ENCODE measurements at places on chromosomes 11 and 22. TPM values are rescaled to one million over a fixed set of nuclear protein-coding genes. Genes with fewer than 3 reads are reported as not detected.

GRCh38 chr11:107331728-107332127, 125.9 kb downstream of the CWF19L2 start:
- no peak for DNase-seq

The MLC1 gene
- not detected for total RNA-seq

DNA sequence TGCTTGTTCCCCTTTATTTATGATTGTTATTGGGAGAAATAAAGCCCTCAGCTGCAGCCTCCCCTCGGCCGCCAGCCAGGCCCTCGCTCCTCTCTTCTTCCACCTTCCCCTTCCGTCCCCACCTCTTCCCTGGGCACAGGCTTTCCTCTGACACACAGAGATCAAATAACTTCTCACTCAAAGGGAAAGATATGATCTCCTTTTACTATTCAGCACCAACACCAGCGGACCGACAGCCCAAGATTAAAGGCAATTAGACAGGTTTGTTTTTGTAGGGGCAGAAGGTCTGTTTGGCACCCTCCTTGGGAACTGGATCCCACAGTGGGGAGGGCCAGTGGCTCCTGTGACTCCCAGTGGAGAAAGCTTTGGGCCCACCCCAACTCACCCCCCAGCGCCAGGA, 23.0 kb downstream of the NECTIN1 start:
- no peak for DNase-seq

DNA sequence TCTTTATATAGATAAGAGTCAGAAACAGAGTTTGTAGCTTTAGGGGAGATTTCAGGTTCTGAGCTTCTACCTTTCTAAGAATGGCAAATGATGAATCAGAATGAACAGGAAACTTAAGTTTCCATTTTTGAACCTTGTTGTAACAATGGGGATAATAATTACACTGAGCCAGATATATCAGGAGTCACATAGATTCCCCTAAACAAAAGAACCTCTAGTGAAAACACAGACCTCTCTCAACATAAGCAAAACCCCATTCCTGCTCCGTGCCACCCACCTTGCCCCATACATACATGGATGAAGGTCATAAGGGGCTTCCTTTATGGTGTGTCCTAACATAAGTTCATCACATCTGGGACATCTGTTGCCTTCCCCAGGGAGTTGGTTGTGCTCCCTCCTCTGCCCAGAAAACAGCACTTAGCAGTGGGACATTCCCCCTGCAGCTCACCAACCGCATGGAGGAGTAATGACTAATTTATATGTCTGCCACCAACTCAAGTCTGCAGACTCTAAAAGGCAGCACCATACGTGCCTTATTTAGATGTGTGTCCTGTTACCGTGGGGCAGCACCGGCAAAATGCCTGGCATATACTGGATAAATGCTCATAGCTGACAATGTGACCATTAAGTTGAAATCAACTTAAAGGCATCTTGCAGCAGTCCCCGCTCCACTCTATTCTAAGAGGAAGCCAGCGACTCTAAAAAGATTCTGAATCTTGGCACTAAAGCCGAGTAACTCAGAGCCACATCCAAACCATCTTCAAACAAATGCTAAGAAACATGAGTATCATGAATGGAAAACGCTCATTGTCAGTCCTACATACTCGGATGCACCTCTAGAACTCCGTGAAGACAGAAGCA, 8.0 kb downstream of the JAML start:
- DNase-seq = no peak

The SHISAL1 gene
- total RNA-seq = 9.8 TPM

- no peak for DNase-seq
Observed at GRCh38 chr22:30640839-30641430, 5.4 kb downstream of the SLC35E4 start.

GRCh38 chr11:1051356-1052132, 15.0 kb upstream of the MUC6 start:
- no peak for DNase-seq

The HPX gene
- total RNA-seq = not detected

The TUB gene
- total RNA-seq = 5.7 TPM

The UPB1 gene
- total RNA-seq = not detected

The KLHL22 gene
- total RNA-seq = 4.4 TPM

GRCh38 chr22:40480996-40481395, 110.6 kb downstream of the SGSM3 start:
- no peak for DNase-seq

GRCh38 chr22:37805810-37806277, 1.9 kb upstream of the GCAT start:
- no peak for DNase-seq

The CWF19L2 gene
- total RNA-seq = 6.9 TPM

DNA sequence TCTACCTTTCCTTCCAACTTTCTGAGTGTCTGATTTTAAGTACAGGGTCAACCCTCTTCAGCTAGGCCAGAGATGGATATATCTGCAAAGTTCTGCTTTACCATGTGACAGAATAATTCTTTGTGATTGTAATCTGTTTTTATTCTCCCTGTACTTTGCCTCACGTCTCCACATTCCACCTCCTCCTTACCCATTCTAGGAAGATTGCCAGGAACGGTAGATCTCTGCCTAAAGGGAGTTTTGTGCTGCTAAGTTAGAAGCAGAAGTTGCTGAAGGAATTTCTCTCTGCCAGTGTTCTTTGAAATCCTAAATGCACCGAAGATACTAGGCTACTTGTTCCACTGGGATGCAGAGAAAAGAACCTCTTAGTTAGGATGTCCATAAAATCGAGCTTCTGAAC, 20.7 kb upstream of the FAM181B start:
- DNase-seq = no peak

- DNase-seq = no peak
Observed at GRCh38 chr11:64613648-64614047, 22.6 kb downstream of the SLC22A12 start.

GRCh38 chr11:58576887-58577471, 1.3 kb upstream of the LPXN start:
- no peak for DNase-seq

DNA sequence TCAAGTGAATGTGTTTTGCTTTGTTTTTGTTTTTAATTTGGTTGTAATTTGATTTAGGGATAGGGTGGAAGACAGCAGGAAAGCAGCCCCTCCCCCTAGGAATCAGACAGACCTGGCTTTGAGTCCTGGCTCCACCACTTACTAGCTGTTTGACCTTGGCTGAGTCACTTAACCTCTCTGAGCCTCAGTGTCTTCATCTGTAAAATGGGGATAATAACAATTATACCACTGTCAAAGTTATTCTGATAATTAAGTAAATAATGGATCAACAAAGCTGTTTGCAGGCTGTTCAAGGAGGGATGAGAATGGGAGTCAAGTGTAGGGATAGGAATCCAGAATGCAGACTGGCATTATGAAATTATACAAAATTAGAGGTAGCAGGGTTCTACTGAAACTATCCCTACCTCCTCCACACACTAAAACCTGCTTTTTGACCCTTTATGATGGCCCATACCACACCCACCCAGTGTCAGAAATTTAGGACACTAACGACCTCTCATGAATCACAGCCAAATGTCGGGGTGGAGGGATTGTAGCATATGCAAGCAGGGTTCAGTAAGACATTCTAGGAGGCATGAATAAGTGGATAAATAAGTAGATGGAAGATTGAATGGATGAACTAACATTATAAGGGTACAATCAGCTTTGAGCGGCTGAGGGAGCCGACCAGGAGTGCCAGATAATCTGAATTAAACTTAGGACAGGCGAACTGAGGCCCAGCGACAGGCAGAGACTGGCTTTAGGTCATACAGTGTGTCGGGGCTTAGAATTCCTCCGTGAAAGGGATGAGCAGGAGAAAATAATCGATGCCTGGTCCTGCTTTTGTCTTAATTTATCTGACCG, 974 bp downstream of the ANAPC15 start:
- DNase-seq = no peak

DNA sequence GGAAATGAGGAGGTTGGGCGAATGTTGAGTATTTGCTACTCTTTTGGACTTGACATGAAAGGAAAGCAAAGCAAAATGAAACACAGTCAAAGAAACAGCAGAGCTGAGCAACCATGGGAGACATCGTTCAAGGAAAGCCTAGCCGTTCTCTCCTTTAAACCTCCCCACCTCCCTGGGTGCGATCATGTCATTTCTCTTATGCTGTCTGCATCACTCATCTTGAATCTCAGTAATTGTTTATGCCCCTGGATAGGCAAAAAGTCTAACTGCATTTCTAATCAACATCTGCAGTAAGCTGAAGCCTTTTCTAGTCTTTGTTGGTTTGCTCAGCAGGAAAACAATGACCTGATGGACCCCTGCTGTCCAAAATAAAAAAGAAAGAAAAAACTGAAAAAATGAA, 107.0 kb downstream of the MSANTD4 start:
- DNase-seq = no peak

The PLAAT5 gene
- total RNA-seq = not detected

The GAS2L1 gene
- 11.4 TPM for total RNA-seq

DNA sequence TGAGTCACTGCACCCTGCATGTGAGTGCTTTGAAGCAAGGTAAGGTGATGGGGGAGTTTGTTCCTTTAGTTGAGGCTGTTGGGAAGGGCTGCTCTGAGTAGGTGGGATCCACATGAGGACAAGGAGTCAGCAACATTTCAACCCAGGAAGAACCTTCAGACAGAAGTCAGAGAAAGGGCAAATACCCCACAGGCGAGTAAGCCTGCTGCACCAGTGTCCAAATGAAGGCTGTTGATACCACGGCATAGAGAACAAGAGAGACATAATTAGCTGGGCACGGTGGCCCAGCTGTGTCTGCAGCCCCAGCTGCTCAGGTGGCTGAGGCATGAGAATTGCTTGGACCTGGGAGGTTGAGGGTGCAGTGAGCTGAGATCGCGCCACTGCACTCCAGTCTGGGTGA, 54.3 kb upstream of the CLMP start:
- DNase-seq = no peak

The RRM1 gene
- 73.9 TPM for total RNA-seq

The PGM2L1 gene
- total RNA-seq = 2.1 TPM

DNA sequence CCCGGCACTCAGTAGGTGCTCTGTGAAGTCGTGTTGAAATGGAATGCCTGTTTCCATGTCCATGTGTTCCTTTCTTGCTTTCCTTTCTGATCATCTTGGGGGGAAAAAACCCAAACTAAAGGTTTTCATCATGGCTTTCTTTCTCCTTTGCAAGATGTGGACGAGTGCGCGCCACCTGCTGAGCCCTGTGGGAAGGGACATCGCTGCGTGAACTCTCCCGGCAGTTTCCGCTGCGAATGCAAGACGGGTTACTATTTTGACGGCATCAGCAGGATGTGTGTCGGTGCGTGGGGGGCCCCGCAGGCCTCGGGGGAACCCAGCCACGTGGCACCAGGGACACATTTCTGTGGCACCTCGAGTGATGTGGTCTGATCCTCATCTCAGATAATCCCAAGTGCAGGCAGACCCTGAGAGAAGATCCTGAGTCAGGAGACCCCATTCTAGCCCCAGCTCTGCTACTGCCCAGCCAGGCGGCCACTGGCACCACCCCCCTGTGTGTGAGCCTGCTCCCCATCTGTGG, 39.4 kb downstream of the FBLN1 start:
- DNase-seq = no peak

DNA sequence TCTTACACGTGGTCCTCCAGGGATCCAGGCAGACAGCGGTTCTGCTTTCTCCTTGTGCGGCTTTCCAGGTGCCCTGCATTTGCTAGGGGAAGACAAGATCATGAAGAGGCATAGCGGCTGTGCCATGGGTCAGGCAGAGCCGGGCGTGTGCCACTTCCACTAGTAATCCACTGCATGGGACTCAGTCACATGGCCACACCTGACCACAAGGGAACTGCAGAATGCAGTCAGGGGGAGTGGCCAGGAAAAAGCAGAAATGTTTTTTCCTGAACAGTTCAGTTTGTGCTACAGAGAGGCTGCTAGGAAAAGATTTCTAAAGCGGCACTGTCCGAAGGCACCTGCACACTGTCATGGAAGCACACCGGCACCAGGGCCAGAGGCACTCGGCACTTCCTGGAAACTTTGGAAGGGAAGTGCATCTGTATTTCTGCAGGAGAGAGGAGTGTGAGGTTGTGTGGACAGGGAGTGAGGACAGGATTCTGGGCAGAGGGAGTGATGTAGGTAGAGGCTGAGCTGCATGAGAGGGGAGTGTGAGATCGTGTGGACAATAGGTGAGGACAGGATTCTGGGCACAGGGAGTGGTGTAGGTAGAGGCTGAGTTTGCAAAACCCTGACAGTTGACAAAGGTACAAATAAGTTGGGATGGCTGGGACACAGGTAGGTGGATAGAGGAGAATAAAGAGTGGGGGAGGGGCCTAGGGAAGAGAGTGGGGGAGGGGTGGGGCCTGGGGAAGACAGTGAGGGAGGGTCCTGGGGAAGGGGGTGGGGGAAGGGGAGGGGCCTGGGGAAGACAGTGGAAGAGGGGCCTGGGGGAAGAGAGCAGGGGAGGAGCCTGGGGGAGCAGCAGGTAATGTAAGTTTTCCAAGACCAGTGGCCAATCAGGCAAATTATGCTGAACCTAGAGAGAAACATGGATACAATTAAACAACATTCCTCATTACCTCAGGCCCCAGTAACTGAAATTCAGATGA, 1436.3 kb downstream of the TBC1D22A start:
- DNase-seq = no peak

- no peak for DNase-seq
Observed at GRCh38 chr11:8375932-8376331, 112.3 kb upstream of the LMO1 start.

DNA sequence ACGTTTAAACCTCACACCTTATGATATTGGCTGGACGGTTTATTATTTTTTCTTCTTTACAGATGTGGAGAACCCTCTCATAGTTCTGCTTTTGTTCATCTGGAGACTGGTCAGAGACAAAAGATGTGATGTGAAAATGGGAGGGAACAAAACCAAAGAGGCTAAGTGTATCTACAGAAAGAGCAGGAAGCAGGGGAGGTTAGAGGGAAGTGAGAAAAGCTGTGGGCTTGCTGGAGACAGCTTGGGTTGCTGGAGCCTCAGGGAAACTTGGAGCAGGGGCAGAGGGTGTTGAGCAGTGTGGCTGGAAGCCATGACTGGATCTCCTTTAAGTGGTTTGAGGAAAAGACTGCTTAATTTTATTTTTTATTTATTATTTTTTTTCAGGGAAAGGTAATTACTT, 79.0 kb upstream of the SNX19 start:
- no peak for DNase-seq

GRCh38 chr11:120303004-120303637, 22.0 kb upstream of the TLCD5 start:
- no peak for DNase-seq

DNA sequence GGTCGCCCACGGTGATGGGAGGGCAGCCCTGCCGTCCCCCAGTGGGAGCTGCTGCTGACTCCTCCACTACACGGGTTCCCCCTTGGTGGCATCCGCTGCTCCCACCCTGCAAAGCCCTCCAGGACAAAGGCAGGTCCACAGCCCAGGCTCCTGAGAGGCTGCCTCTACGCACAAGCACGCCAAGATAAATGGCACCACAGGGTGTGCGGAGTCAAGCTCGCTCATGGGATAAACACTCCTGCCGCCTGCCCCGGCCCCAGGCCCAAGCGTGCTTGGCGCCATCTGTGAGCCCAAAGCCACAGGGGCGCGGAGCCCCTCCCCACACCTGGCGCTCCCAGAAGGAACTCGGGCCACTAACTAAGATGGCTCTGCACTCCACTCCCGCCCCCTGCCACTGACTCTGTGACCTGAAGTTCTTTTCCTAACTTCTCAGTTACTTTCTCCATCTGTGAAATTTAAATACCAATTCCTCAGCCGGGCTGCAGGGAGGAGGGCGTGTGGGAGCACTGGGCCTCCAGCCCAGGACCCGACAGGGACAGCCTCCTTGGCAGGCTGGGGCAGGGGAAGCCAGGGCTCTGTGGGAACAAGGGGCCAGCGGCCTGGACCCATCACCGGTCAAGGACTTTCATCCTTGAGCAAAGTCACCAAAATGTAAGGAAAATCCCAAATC, 14.9 kb downstream of the EHD1 start:
- no peak for DNase-seq

The KRTAP5-11 gene
- not detected for total RNA-seq
